ENCODE measurements at places on chromosomes 11 and 22.

GRCh38 chr11:57343825-57344224 is 5.7 kb downstream of the P2RX3 start:
- DNase-seq, result no peak

GRCh38 chr11:111676878-111677585 is 74.8 kb downstream of the SIK2 start:
- DNase-seq, result no peak

DNA sequence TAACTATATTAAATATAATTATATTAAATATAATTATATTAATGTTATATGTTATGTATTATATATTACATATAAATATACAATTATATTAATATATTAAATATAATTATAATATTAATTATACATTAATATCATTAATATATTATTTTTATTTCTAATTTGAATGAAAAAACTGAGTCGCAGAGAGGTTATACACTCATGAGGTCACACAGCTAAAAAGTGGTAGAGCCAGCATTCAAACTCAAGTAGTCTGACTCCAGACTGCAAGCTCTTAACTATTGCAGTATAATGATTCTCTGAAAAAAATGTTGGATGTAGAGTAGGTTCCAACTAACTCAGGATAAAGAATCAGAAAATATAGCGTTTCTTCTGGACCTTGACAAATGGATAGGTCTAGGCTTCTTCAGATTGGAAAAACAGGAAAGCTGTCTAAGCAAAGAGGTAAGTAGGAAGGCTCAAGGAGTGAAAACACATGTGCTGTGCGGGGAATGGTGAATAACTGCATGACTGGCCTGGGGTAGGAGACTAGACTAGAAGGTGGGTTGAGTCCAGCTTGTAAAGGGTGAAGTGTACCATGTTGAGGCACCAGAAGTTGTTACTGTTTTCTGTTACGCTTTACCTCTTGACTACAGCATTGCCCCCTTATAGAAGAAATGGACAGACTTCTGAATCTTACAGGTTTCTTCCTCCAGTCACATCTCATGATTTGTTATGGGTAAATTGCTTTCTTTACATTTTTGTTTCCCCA is 80.3 kb downstream of the TRIM44 start:
- no peak for DNase-seq

- DNase-seq, result peak; percentile 6
Observed at GRCh38 chr11:62054484-62055121, 69.2 kb upstream of the INCENP start.

DNA sequence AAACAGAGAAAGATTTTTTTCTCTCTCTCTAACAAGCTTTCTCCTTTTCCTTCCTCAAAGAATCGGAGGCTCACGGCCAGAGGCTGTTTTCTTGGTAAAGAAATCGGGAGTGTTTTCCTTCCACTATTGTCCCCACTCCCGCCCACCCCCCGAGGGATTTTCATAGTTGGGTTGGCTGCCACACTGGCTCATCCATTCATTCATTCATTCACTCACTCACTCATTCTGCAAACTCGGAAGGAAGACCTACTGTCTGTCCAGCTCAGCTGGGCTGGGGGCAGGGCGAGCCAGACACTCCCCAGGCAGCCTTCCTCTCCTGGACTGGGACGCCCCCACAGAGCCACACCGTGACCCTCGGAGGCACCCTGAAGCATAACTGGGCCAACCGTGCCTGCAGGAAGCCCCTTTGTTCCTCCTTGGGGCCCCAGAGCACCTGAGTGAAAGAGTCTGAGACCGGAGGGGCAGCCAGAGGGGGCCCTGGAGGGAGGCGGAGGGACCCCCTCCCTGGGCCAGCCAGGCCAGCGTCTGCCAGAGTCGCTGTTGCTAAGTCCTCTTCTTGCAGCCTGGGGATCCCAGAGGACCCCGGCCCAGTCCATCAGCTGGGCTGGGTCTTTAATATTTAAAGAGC is 17.0 kb downstream of the CDKN1C start:
- no peak for DNase-seq

All from activated T-cell treated with anti-CD3 and anti-CD28 coated beads, Interleukin-2, amount 50 U/mL, for 72 hours (primary cell).